D341Med (cell line): ENCODE measurements at places on chromosomes 2 and 18.
A peak's percentile ranks its signal among the peaks of the same experiment; 100 is the strongest.

DNA sequence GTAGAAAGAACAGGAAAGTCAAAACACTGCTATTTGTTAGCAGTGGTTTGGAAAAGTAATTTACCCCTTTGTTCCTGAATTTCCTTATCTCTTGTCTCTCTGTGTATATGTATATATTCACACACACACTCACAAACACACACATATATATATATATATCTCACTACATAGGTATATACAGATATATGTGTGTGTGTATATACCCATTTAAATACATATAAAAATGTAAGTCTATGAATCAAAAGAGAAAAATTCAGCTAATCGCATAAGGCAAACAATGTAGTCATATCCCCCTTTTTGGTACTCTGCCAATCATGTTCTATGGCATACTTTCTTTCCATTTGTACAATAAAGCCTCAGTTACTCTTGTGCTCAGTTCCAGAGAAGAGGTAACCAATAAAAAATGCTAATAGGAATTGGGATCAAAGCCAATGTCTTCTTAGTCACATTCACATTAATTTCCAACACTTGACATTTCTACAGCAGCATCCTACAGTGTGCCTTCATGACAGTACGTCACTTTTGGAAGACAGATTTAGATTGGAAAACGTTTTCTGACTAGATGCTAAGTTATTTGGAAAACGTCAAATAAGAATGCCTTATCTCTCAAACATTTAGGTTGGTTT lies 94.6 kb downstream of the MC4R start:
- DNase-seq: no peak

- no peak for DNase-seq
Measured at GRCh38 chr2:129751409-129751808, 228.1 kb upstream of the RAB6C start.

GRCh38 chr2:20391951-20392699 lies 41.5 kb upstream of the PUM2 start:
- no peak for DNase-seq

GRCh38 chr2:61693744-61694143 lies 155.6 kb upstream of the XPO1 start:
- no peak for DNase-seq

DNA sequence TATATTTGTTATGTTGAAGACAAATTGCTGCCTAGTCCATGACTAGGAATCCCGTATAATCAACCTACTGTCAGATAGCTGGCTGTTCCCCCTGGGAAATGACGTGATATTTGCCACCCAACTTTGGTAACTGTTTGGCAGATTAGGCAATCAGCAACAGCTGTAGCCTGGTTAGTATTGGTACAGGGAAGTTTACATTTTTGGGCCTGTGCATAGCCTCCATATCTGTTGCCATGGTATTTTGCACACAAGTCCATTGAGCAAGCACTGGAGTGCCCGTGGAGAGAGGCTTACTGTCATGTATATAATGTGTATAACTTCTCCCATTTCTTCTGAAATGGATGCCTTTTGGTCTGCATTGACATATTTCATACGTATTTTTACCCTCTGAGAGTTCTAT lies 27.7 kb downstream of the BIRC6 start:
- no peak for DNase-seq

- DNase-seq: peak; percentile 59
Measured at GRCh38 chr2:135875491-135876065, 665 bp downstream of the MCM6 start.

DNA sequence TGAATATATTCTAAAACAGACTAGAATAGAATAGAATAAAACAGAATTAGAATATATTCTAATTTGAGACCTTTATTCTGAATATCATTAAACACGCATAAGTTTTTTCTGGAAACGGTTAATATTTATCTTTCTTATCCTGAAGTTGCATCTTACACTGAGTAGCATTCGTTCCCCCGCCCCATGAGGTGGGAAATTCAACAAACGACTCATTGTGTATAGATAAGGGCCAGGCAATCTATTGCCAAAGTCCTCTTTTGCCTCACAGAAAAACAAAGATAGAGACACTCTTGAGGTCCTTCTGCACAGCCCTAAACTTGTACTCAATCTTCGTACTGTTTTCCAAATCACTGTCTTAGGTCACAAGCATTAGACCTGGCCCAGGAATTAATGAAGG lies 98.1 kb downstream of the COL6A3 start:
- no peak for DNase-seq

DNA sequence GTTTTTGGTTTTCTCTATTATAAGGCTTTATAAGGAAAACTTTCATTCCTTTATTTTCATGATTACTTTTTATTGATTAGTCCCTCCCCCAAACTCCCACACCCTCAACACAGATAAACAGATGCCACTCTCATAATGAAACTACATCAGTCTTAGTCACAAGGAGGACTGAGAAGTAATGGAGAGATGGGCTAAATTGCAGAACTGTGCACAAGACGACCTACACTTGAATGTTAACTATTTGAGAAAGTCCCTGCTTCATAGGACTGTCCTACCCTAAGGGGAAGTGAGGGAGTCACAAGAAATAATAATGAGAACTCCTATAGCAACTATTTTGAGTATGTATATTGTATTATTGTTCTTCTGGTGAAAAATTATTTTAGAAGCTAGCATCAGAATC lies 360.8 kb downstream of the RBM43 start:
- DNase-seq: no peak

DNA sequence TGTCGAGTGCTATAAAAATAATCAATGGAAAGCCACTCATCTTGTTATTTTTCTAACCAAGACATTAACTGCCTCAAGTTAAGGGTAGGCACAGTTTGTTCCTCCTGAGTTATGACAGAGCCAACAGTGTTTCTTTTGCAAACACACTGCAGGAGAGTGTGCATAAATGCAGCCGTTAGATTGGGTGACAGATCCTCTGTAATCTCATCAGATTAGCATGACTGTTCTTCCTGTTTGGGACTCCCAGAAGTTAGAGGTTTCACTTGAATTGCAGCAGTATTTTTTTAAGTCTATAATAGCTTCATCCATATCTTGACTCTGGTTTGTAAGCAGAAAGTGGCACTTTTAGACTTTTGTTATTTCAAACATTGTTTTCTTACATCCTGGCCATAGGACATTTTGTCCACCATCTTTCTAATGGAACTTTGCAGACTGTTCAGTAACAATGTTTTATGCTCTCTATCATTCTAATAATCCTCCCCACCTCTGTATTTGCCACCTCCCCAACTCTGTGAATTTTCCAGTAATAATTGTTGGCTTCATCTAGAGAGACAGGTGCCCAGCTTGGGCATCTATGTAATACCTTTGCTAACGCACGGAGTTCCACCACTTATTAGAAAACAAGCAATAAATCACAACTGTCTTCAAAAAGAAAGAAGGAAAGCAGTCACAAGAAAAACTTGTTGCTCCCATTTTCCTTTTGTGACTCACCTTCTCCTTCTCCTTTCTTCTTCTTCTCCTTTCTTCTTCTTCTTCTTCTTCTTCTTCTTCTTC lies 560.0 kb downstream of the ADCYAP1 start:
- no peak for DNase-seq

GRCh38 chr18:48799724-48800315 lies 150.9 kb downstream of the SMAD7 start:
- no peak for DNase-seq

- DNase-seq: no peak
Measured at GRCh38 chr18:53115876-53116585, 776.0 kb downstream of the DCC start.

DNA sequence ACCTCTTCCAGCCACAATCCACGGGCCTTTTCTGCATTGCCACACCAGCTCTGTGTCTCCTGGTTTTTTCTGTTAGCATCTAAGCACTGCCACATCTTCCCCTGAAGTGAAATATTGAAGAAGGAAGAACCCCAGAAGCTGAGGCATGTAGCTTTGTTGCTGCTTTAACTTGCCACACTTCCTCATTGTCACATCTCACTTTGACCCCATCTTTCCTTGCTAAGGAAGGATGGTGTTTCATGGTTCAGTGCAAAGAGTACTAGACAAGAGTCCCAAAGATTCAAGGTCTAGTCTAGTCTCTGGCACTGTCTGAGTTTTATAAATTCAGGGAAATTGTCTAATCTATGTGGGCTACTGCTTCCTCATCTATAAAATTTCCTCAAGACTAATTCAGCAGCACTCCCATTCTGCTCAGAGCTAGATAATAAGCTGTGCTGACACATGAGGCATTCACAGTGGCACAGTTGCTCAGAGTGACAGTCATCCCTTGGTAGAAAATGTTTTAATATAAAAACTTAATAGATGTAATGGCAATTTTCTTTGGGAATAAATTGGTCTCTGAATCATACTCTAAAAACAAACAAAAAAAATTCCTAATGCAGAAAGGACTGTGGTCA lies 483.0 kb upstream of the ID2 start:
- DNase-seq: no peak

DNA sequence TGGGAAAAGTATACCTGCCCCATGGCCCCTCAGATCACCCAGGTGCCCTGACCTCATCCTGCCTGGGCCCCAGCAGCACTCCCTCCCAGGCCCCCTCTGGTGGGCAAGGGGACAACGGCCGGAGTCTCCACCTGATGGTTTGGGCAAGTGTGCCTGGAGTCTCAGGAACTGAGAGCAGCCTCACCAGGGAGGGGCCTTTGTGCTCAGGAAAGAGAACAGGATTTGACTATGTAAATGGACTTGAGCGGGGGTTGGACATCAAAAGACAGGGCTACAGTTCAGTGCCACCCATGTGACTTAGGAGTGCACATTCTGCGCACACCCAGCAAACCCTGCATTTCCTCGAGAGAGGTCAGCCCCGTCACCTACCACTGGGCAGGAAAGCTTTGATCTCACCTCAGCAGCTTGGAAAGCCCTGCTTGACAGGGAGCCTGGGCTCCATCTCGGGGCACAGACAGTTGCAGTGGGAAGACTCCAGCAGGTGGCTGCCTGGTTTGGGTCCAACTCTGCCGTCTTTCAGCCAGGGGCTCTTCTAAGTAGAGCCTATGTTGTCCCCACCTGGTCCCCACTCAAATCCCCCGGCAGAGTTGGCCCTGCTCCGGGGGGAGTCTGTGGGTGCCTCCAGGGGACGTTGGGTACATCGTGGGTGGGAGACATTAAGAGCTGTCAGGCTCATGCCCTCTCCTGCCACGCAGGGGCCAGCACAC lies 3.3 kb downstream of the INPP5D start:
- no peak for DNase-seq

- DNase-seq: no peak
Measured at GRCh38 chr2:23607925-23608324, 222.9 kb downstream of the KLHL29 start.

- DNase-seq: no peak
Measured at GRCh38 chr2:207970147-207970825, 55.0 kb downstream of the PLEKHM3 start.
